Stimulated activated CD8-positive, alpha-beta memory T cell treated with anti-CD3 and anti-CD28 coated beads, Interleukin-4, amount 100 ng/mL, for 1 hour (primary cell): ENCODE measurements at places on chromosomes 6 and 20.

DNA sequence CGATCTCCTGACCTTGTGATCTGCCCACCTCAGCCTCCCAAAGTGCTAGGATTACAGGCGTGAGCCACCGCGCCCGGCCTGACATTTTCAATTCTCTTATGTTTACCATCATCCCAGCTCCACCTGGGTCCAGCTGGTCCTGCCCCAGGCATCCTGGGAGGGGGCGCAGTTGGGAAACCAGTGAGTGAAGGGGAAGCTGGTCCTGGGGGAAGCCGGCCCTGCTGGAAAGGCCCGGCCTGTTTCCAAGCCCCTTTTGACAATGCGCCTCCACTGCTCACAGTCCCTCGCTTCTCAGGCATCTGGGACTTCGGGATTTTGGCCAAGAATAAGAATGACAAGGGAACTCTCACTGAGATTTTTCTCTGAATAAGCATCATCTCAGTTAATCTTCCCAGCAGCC is 14.2 kb downstream of the SLC13A3 start:
- no peak for DNase-seq

DNA sequence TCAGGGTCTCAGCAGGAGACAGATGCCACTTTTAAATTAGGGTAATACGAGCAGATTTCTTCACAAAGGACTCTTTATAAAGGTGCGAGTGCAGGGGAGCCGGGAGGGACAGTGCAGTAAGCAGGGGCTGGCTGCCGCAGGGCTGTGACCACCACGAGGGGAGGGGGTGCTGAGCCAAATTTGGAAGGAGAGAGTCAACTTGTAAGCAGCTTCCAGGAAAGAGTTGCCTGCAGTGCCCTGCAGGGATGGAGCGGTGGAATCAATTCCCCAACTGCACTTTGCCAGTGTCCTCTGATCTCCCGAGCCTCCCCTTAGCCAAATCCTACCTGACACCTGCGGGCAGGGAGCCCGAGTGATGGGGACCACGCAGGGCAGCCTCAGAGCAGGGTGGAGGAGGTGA is 13.9 kb upstream of the CCDC167 start:
- DNase-seq = no peak

- DNase-seq = no peak
These were observed 37.2 kb upstream of the MYLK2 start for GRCh38 chr20:31781945-31782344.

GRCh38 chr6:16409531-16410441 is 171.4 kb downstream of the GMPR start:
- no peak for DNase-seq

GRCh38 chr6:106739387-106739786 is 110.0 kb downstream of the QRSL1 start:
- DNase-seq = no peak

DNA sequence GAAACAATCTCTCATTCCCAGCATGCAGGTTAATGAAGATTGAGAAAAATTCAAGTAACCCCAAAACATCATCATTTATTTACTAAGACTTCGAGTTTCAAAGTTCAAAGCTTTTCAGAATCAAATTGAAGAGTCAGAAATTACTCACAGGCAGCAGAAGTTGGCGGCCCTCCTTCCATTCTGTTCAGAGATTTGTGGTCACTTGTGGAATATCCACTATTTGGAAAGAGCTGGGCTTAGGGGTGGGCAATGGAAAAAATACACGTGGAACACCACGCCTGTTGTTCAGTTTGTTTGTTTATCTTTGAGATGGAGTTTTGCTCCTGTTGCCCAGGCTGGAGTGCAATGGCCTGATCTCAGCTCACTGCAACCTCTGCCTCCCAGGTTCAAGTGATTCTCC is 108.6 kb upstream of the NAA20 start:
- no peak for DNase-seq

- DNase-seq = no peak
These were observed 112.5 kb downstream of the SNX5 start for GRCh38 chr20:17856024-17856564.

GRCh38 chr20:3248993-3249347 is 10.0 kb upstream of the SLC4A11 start:
- no peak for DNase-seq
